ENCODE measurements at places on chromosomes 1 and 21. TPM values are rescaled to one million over a fixed set of nuclear protein-coding genes. Genes with fewer than 3 reads are reported as not detected.

GPR37L1 gene
- total RNA-seq = not detected

GRCh38 chr21:14526836-14527695 is 19.0 kb downstream of the SAMSN1 start:
- no peak for DNase-seq

DNA sequence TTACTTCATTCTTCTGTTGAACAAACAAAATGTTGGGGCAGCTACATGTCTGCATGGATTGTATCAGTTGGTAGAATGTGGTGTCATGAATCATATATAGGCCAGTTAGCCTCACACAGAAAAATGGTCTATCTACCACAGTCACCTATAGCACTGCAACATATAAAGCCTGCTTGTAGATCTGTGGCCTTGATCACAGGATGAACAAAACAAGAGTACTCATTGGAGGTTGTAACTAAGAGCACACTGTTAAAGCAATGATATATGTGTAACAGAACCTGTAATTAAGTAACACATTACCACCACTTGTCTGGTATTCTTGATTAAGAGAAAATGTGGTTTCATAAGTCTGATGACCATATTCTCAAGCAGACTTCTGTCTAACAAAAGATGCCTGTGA is 167.3 kb upstream of the SGIP1 start:
- no peak for DNase-seq

DNA sequence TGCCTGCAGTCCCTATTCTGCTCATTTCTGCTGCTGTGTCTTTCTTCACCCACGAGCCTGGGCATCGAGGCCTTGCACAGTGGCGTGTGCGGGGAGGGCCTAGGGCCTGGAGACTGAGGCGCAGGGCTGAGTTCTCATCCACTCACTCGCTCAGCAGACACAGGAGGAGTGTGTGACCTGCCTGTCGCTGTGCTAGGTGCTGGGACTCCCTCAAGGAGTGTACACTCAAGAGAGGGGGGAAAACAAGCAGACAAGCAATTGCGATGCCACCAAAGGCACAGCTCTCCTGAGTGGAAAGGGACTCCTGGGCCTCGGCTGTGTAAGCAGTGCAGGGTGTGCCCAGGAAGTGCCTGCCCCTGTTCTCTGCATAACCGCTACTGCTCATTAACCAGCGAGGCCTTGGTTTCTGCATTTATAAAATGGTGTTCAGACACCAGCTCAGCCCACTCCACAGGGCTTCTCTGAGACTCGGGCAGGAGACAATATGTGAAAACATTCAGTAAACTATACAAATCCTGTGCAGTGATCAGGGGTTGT is 4.2 kb downstream of the RD3 start:
- no peak for DNase-seq

DNA sequence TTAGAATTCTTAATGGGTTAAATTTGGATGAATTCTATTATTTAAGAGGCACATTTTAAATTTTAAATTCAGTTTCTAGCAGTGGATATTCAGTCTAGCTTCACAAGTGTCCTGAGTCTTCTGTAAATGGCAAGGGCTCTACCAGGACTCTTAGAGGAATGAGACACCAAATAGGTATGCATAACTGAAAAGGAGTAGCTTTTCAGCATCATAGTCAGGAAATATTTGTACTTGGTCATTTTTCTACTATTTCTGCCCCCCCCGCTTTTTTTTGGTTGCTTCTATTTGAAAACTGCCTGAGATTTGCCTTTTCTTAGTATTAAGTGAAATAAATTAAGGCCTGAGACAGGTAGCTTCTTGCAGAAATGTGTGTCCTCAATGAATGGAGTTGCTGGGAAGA is 80.2 kb downstream of the MAST2 start:
- DNase-seq = no peak

- no peak for DNase-seq
Measured at GRCh38 chr1:47399846-47400155, 16.3 kb upstream of the FOXE3 start.

- DNase-seq = no peak
Measured at GRCh38 chr1:209416039-209416438, 167.5 kb upstream of the CAMK1G start.
